Activated CD8-positive, alpha-beta memory T cell treated with anti-CD3 and anti-CD28 coated beads for 4 hours (primary cell): ENCODE measurements at places on chromosomes 11 and 22.

GRCh38 chr11:90134478-90135003, at the start of gene NAALAD2:
TSS of gene NAALAD2 (plus strand) at chr11:90134663. CDS start at chr11:90134759, 96 bp downstream.
- no peak for DNase-seq

GRCh38 chr22:43343262-43343669, at the start of gene SCUBE1:
TSS of gene SCUBE1 (minus strand) at chr22:43343372. CDS start at chr22:43343261, 111 bp downstream.
- DNase-seq, result no peak

GRCh38 chr22:46390652-46391301, 55.3 kb downstream of the TRMU start:
- DNase-seq, result no peak

GRCh38 chr22:27748751-27749191, 52.8 kb downstream of the MN1 start:
- DNase-seq, result no peak

DNA sequence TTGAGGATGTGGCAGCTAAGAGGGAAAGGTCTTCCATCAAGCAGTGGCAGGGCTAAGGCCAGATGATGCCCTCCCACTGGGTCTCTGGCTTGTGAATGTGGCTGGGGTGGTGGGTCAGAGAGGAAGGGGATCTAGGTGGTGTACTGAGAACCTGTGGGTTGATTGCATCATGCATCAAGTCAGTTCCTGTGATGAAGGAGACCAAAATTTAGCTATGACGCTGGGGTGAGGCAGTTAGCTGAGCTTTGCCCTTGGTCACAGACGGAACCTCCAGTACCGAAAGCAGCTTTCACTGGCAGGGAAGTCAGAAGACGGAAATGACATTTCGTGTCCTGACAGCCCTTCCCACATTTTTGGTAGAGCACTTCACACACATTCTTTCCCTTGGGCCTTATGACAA, 20.7 kb downstream of the ATG16L2 start:
- DNase-seq, result no peak

DNA sequence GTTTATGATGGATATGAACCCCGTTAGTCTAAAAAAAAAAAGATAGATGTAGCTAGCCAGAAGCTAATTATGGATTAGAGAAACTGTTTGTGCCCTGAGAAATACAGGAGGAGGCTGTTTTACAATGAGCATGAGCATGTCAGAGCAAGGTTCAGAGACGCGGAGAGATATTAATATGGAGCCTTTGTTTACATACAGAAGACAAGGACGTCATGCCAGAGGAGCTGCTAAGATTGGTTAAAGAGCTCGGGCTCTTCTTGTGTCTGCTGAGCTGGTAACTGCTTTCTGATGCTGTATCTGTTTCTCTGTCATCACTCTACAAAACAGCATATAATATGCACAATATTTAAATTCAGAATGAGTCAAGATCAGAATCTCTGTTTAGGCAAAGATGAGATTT, 24.9 kb upstream of the CCDC89 start:
- DNase-seq, result no peak

- no peak for DNase-seq
Observed at GRCh38 chr11:95067841-95068219, 1.1 kb downstream of the SRSF8 start.

DNA sequence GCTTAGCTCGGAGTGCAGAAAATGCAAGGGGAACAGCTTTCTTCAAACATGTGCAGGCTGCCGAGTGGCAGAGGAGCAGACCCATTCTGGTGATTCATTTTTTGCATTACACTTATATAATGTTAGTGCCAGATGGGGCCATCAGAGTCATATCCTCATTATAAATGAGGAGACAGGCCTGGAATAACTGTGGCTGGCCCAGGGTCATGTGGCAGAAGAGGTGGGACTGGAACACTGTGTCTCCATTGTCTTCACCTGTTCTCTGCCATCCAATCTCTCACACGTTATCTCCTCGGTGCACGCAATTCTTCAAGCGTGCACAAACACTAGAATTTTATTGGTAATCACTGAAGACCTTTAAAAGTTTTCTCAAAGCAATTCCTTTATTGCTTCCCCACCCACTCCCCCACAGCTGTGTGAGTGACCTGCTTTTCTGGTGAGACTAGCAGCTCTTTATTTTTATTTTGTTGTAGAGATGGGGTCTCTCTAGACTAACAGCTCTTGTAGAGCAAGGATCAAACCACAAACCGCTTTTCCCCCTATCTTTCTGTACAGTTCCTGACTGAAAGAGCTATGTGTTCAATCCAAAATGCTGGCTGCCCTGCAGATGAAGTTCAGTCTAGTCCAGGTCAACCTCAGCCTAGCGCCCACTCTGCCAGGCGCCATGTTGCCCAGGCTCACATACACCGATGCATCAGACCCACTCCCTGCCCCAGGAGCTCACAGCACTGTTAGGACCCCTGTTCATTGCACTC, 75.3 kb downstream of the ST3GAL4 start:
- DNase-seq, result no peak

DNA sequence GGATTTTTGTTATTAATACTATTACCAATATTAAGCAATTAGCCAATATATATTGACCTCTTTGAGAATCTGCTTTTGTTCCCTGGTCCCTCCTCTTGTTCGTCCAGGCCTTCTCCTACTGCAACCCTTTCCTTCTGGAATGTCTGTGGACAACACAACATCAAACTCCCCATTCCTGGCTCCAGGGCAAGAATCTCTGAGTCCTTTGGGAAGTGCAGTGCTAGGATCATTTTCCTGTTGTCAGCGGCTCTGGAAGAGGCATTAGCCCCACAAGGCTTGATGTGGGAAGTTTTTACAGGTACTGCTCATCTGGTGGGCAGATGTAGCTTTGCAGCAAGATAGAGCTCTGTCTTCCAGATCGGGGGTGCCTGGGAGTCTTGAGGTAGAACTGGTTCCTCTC, 74.3 kb downstream of the RPUSD4 start:
- DNase-seq, result no peak

GRCh38 chr11:62755086-62755615, 1.2 kb upstream of the ZBTB3 start:
- no peak for DNase-seq

DNA sequence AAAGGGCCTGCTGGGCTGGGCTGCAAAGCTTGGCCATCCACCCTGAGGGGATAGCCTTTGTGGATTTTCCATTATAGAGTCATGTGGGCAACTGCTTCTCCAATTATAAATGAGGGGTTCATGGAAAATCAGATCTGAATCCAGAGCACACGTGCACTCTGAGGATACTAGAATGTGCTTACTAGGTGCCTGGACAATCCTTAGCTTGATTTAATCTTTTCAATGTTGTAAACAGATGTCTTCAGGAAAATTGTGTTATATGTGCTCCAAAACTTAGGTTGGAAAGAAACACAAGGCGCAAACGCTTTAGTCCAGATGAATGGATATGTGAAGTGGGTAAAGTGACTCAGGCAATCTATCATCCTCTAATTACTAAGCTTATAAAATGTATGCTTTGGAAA, 92.0 kb downstream of the SLC17A6 start:
- DNase-seq, result no peak

DNA sequence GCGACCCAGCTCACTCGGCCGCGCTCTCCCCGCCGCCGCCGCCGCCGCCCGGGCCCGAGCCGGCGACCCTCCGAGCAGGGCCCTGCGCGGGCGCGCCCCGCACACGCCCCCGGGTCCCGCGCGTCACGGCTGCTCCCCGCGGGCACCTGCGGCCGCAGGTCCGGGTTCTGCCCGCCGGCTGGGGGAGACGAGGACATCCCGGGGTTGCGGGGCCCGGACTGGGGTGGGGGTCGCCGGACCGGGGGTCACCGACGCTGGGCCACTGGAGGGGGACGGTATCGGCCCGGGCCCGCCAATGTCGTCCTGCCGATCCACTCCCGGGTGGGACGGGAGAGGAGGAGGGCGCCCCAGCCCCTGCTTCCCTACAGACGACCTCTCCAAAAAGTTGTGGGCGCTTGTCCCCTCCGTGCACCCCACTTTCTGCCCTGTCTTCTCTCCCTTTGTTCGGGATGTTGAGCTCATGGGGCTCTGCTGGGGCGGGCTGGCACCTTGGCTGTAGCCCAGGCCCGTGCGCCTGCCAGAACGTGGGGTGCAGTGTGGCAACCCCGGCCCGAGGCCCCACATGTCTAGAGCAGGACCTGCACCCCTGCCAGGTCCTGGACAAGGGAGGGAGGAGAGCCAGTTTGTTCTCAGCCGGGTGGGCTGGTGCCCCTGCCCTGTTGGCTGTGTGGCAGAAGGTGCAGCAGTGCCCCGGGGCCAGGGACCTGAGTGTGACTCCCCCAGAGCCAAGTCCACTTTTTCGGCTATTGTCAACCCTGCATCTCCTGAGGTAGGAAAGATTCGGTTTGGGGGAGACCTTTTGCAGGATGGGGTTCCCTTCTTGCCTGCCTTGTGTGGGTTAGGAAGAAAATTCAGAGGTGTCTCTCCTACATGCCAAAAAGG, 40.2 kb upstream of the CELSR1 start:
- DNase-seq, result no peak

- no peak for DNase-seq
Observed at GRCh38 chr11:65541093-65541982, 16.5 kb downstream of the SCYL1 start.

DNA sequence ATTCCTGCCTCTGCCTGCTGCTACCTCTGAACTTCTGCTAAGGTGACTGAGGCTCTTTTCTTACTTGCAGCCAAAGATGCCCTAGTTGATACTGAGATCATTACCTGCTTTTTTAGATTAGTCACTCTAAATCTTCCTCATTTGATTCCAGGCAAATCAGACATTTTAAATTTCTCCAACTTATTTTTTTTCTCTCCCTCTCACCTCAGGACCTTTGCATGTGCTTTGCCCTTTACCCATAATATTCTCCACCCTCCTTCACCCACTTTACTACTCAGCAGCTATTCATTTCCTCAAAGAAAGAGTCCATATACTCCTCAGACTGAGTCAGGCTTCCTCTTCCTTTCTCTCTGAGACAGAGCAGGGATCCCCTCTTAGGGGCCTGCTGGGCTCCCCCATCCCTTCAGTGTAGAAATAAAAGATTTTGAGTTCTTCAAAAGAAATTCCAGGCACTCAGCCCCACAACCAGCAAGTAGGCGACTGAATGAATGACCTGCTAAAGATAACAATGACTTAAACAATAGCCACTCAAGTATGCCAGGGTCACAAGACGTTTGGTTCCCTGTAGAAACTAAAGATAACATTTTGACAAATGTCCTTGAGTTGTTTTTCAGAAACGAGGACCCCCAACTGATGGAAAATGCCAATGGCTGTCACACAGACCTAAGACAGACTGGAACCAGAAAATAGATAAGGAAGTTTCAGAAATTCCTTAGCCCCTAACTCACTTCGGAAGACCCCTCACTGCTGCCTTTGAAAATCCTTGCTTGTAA, 104.2 kb downstream of the MTNR1B start:
- DNase-seq, result no peak

- DNase-seq, result no peak
Observed at GRCh38 chr22:41447435-41448188, 1.0 kb upstream of the TOB2 start.

DNA sequence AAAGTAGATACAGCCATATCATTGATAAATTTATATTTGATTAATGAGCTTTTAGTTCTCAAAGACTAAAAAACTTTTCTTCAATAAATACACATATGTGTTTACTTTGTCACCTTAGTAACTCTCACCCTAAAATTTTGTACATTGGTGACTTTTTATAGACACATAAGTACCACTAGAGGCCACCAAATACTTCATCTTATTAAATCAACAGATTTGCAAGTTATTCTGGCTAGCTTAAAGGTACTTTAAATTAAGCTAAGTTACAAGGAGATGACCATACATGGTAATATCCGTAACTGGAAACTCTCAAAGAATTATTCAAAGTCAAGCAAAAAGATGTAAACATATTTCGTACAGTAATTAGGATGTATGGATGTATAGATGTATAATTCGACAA, 112.2 kb downstream of the SBF2 start:
- DNase-seq, result no peak

DNA sequence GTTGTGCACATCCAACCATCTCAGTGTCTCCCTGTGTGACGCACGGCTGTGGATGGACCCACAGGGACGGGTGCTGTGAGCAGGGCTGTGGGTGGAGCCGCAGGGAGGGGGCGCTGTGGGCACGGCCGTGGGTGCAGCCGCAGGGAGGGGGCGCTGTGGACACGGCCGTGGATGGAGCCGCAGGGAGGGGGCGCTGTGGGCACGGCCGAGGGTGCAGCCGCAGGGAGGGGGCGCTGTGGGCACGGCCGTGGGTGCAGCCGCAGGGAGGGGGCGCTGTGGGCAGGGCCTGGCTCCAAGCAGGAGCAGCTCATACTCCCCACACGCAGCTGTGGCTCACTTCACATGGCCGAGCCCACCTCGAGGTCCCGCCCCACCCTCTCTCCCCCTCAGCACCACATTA, 6.0 kb upstream of the MAPK11 start:
- no peak for DNase-seq

DNA sequence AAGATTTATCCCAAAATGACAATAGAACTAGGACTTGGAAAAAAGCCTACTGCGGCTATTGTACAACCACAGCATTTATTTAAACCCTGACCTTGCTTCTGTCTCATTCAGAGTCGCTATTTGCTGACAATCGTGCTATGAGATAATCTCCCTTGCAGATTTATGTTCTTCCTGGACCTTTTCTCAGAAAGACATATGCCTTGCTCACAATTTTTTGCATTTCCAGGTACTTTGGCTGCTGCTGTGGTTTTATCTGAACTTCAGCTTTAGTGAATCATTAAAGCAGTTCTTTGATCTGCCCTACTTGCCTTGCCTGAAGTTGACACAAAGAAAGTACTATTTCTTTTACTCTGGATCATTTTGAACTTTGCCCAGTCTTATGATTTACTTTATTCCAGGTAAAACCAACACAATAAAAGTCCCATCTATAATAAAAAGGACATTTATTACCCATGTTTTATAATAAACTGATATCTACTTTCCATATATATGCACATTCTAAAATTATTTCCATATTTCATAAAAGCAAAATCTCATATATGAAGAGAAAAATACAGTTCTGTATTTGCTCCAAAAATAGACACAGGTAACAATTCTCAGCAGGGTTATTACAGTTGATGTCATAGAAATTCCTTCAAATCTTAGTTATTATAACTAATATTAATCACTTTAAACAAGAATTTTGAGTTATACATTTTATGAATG, 63.4 kb upstream of the CARD18 start:
- DNase-seq, result no peak

- no peak for DNase-seq
Observed at GRCh38 chr22:50599816-50600455, 657 bp upstream of the MAPK8IP2 start.

DNA sequence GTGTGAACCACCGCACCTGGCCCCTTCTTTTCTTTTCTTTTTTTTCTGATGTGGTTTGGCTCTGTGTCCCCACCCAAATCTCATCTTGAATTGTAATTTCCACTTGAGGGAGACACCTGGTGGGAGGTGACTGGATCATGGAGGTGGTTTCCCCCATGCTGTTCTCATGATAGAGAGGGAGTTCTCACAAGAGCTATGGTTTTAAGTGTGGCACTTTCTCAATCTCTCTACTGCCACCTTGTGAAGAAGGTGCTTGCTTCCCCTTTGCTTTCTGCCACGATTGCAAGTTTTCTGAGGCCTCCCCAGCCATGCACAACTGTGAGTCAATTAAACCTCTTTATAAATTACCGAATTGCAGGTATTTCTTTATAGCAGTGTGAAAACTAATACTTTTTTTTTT, 4.9 kb upstream of the TCN2 start:
- no peak for DNase-seq
